ENCODE measurements at places on chromosomes 12 and 14.

GRCh38 chr12:97616946-97617345, 154.3 kb downstream of the RMST start:
- DNase-seq = no peak

GRCh38 chr14:95515080-95515489, 1.4 kb downstream of the SYNE3 start:
- peak; percentile 69 for DNase-seq

- no peak for DNase-seq
Measured at GRCh38 chr14:100898935-100899883, 4.3 kb downstream of the RTL1 start.

DNA sequence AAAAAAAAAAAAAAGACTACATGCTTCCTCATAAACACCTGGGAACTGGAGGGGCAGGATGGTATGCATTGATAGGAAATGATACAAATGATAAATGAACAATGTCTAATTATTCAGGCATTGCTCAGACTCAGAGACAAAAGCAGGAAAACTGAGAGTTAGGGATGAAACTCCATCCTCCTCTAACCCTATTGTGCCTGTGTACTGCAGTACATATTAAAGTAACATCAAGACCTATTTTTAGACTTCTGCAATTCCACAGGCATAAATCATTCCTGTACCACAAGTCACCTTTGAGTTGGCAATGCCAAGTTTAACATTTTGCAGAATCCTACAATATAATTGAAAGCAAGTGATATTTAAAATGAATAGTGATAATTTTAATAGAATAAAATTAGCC, 156.5 kb upstream of the USP15 start:
- no peak for DNase-seq
